Panc1 (cell line): ENCODE measurements at places on chromosomes 6 and 20.

- no peak for DNase-seq
Observed at GRCh38 chr6:113416170-113416569, 441.0 kb upstream of the MARCKS start.

DNA sequence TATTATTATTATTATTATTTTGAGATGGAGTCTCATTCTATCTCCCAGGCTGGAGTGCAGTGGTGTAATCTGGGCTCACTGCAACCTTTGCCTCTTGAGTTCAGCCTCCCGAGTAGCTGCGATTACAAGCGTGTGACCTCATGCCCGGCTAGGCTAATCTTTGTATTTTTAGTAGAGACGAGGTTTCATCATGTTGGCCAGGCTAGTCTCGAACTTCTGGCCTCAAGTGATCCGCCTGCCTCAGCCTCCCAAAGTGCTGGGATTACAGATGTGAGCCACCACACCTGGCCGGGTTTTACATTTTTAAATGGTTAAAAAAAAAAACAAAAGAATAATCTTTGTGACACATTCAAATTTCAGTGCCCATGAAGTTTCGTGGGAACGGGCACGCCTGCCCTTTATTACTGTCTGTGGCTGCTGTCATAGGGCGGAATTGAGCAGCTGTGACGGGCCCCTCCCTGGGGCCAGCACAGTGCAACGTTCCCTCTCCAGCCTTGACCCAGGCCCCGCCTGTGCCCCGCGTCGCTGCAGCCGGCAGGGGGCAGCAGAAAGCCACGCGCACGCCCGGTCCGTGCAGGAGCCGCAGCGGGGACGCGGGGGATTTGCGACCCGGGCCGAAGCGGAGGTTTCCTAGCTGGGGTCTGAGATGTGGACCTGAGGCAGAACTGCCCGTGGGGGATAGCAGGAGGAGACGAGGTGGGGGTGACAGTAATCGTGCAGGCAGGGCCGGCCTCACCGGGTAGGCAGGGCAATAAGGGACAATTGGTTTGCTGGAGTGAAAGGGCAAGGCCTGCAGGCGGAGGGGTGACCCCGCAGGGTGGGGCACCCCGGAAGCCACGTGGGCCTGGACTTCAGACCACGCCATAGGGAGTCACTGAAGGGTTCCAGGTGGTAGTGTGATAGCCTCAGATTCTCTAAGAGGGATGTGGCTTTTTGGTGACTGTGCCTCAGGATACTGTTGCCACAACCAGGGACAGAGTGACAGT, 54.3 kb downstream of the SYTL3 start:
- peak; percentile 43 for DNase-seq

DNA sequence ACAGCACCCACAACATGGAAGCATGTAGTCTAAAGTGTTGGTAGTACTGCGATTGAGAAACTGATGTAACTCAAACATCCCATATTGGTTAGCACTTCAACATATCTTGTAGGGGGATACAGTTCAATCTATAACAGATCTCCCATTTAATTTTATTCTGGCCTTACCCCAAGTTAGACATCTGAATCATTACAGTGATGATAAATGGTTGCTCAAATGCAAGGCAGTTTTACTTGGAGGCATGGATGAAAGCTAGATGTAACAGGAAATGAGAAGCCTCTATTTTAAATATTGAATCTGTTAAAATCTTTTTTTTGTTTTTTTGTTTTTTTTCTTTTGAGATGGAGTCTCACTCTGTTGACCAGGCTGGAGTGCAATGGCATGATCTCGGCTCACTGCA, 44.2 kb upstream of the FAM50B start:
- no peak for DNase-seq

DNA sequence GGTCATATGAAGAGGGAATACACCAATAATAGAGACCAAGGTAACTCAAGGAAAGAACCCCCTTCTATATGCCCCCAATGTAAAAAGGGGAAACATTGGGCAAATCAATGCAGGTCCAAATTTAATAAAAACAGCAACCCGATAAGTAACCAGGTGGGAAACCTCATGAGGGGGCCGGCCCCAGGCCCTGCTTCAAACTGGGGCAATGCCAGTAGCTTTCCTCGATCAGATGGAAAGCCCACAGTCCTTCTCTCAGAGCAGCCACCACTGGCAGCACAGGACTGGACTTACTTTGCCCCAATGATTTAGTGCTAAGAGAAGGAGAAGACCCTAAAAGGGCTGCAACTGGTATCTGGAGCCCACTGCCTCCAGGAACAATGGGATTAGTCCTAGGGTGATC, 65.6 kb upstream of the ASCC3 start:
- no peak for DNase-seq
